ENCODE measurements at places on chromosomes 4 and X.
A peak's percentile ranks its signal among the peaks of the same experiment; 100 is the strongest.

DNA sequence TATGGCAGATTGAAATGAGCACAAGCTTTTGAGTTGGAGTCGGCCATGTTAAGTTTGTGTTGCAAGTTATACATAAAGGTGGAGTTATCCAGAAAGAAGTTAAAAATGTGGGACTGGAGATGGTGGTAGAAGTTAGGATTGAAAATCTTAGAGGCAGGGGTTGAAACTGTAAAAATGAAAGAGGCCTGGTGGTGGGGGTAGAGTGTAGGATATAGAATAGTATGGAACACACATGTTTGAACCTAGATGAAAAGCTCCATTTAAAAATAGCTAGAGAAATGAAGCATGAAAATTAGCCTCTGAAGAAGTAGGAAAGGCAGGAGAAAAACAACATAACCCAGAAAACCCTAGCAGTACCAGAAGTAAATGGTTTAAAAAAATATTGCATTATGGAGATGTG lies 131.8 kb upstream of the ENPEP start:
- DNase-seq: no peak

GRCh38 chr4:157751631-157752030 lies 421.2 kb downstream of the GASK1B start:
- no peak for DNase-seq

DNA sequence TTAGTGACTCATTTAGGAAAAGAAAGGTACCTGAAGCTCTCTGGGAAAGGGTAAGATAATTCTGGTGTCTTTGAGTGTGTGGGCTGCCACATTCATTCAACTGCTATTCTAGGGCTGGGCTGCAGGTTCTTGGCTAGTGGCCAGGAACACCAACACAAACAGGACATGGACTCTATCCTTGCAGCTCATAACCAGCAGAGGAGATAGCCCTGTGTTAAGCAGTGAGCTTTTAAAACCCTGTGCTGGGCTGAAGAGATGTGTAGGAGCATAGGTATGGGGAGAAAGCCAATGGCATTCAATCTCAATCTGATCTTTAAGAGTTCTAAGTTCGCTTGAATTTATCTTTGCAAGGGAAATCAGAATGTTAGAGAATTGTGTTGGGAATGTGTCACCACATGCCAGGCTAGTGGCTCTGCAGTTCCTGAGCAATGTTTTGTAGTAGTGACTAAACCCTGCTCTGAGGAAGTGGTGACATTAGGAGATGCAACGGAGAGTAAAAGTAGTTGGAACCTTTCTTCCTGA lies 39.2 kb downstream of the SGMS2 start:
- peak; percentile 10 for DNase-seq

DNA sequence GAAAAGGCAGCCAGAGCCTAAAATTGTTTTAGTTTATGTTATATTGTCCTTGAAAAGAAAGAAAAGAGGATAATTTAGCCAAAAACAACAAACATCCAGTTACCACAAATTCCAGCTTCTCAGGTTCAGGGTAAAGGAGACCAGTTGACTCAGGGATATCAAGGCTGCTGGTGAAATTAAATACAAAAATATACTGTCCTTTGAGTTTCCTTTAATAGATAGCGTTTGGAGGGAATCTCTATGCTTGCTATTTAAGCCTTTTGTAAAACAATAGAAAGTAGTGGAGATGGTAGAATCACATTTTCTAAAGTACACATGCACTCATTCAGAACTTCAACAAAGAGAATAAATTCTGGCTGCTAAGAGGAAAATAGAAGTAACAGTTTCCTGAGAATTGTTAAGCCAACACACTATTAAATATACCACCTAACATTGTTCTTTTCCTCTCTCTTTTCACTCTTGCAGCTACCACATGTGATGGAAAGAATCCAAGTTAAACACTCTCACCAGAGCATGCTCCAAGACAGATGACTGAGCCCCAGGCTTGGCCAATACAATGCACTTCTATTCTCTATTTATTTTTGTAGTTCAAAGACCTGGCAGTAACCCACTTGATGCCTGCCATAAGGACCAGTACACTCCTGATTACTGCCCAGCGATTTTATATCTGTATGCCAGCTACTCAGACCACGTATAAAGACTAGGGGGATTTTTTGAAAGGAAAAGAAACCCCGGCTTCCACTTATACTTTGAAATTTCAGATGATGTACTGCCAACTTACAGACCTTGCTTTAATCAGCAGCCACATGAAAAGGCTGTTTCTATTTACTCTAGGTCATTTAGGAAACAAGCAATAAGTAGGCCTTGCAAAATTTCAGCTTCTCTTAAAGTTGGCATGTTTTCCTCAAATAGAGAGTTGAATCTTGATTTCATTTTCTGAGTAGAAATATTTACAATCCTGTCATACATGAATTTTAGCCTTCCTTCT lies 756.9 kb downstream of the FAT4 start:
- DNase-seq: no peak

DNA sequence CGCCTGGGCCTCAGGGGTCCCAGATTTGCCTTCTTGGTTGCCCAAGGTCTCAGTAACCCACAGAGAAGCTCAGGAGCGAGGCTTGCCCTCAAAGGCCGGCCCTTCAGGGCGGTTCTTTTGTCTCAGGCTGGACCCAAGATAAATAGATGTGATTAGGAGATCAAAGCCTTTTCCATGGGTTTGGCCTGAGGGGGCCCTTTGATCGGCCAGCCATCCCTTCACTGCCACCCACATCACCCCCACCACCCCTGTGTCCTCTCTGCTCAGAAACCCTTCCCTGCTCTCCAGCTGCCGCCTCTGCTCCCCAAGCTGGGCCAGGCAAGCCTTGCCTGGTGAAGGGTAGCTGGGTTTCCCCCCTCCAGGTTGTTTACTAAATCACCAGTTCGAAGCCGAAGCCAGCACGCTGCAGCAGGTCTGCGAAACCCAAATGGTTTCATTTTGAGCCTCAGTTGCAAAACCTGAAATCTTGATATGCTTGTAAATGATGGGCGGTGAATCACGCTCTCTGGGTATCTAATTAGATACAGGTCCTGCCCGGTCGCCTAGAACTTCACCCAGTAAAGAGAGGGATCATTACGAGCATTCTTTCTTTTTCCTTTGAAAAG lies 202.6 kb upstream of the BCOR start:
- peak; percentile 83 for DNase-seq

- no peak for DNase-seq
Observed at GRCh38 chr4:5808081-5808741, 84.7 kb downstream of the CRMP1 start.

- DNase-seq: no peak
Observed at GRCh38 chr4:70471897-70472296, at the start of gene MUC7. MUC7 (plus strand) TSS chr4:70472197; CDS start chr4:70474022, 1,825 bp downstream.
